ENCODE measurements at places on chromosomes 5 and 9.

DNA sequence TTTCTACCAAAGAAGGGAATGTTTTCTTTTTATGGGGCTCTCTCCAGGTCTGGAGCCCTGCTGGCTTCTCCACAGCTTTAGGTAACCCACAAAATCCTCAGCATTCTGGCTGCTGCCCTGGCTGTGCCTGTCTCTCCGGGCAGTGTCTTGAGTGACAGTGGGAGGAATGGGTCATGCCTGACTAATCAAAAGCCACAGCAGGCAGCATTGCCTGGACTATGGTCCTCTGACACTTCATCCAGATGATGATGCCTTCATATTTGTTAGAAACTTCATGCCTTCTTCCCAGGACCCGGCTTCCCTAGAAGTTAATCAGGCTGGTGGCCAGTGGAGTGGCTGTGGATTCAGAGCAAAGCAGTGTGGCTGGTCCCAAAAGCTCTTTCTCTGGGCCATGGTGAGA, 32.2 kb upstream of the TGFBI start:
- DNase-seq: no peak

GRCh38 chr9:136444102-136444501, 4.5 kb upstream of the INPP5E start:
- no peak for DNase-seq

DNA sequence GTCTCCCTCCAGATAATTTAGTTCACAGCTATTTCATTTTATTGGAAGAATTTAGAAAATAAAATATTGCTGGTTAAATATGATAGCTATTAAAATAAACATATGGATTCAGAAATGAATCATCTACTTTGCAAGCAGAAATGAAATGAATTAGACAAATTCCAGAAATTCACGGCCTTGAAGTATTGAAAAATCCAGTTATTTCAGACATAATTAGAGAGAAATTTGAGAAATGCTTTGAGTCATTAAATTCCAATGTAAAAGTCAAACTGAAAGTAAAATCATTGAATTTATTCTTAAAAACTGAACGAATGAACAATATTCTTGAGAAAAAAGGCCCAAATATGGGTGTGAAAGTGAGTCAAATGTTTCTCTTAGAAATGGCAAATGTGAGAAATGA, 632.6 kb upstream of the EDIL3 start:
- DNase-seq: no peak

GRCh38 chr9:133995012-133995896, 3.1 kb upstream of the VAV2 start:
- DNase-seq: no peak

GRCh38 chr9:137660144-137660543, 41.3 kb downstream of the EHMT1 start:
- DNase-seq: no peak

DNA sequence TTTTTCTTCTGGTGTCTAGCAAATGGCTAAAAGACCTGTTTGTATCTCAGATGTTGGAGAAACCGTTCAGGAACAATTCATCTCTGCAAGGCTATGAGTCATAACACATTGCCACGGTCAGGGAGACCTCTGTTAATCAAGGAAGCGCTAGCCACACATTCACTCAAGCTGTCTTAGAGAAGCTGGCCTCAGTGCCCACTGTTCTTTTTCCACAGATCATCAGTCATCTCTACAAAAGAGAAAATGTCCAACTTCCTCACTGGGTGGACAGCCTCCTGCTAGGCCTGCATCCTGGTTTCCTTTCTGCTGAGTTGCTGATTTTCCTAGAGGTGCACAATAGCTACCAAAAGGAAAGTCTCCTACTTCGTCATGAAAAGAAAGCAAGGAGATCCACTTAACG, 360.5 kb downstream of the BNC2 start:
- no peak for DNase-seq

DNA sequence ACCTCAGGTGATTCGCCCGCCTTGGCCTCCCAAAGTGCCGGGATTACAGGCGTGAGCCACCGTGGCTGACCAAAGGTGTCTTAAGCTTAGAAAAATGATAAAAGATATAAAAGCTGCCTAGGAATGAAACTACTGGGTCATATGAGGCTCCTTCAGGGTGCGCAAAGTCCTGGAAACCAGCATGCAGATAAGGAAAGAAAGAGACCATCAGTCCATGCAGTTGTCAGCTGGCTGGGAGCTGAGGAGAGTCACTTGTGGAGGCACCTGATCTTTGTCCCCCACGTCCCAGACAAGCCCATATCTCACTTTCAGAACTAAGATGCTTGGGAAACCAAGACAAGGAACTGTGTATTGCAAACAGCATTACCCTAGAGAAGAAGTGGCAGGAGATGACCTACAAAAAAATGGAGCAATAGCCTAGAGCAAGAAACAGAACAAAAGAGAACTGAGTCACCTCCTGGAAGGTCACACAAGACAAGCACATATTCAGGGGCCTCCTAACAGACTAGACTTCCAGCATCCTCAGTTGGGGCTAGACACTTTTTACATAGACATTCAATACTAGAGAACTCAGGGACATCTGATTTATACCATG, 2.8 kb upstream of the CCDC125 start:
- DNase-seq: no peak

- DNase-seq: no peak
Observed at GRCh38 chr9:124911766-124912165, 29.1 kb downstream of the GOLGA1 start.

- DNase-seq: no peak
Observed at GRCh38 chr9:78368236-78368635, 71.3 kb downstream of the PSAT1 start.

- no peak for DNase-seq
Observed at GRCh38 chr5:95731571-95732554, 727 bp downstream of the RHOBTB3 start.

DNA sequence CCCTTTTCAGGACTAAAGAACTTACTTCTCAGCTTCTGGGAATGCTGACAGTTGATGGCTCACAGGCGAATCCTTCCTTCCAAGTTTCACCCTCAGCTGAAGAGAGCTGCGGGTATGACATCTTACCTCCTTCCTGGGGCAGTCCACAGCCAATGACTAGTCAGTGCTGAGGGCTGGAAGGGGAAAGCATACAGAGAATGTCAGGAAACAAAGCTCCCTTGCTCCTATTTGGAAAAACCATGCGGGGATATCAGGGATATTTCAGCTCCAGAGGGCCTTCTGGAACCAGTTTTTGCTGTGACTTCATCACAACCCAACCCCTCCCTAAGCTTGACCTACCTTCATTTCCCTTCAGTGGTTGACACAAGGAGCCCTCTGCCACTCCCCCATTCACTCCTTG, 15.7 kb downstream of the FTMT start:
- no peak for DNase-seq

DNA sequence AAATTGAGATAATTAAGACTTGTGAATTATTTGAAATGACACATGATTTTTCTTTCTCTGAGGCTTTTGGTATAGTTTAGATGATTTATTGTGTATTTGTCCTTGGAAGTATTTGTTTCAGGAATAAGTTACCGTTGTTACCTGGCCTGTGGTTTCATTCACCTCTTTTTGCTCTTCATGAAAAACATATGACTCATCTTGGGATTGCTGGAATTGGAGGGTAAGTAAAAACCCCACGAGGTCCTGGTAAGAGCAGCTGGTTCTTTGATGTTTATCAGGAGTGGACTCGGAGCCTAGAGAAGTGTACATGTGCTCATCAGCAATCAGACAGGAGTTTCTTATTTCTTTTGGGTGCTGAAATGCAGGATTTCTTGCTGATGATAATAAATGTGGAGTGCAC, 275.3 kb downstream of the PSAT1 start:
- DNase-seq: no peak

- DNase-seq: no peak
Observed at GRCh38 chr5:107557051-107557658, 113.6 kb downstream of the EFNA5 start.

DNA sequence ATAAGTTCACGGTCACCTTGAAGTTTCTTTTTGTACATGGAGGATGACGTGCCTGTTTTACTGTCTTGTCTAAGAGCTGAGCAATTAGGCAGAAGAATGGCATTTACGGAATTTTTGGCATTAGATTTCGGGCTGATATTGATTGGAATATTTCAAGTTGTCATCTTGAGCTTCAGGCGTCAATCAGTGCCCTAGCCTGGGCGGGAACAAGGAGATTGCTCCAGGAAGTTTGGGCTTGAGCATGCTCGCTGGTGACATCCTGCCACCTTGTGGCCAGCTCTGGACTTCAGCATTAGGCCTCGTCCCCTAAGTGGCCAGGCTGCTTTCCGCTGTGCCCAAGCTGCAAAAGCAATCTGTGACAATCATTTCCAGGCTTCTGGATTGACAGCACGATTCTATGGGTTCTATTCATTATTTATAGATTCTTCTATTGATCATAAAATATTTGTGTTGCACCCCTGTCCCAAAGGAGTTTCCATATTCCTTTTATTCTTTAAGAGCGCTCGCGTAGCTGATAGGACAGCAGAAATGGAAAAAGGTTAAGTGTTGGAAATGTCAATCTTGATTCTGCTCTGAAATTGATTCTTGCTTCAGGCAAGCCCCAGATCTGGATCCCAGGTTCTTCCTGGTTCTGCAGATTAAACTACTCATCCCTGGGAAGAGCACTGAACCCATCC, 79.3 kb downstream of the SLC28A3 start:
- peak; percentile 76 for DNase-seq

DNA sequence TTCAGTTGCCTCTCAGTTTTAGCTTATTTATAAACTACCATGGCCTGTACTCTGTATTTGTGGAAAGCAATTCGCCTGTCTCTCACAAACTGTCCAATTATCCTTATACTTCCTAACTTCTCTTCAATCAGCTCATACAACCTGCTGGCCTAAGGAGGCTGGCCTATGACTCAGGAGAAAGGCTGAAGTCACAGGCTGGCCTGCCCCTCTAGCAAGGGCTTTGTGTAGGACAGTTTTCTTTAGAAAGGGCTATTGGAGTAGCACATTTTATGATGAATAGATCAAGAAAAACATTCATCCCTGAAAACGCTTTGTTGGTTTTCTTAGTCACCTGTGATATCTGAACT, 988.7 kb upstream of the ARRDC3 start:
- no peak for DNase-seq

DNA sequence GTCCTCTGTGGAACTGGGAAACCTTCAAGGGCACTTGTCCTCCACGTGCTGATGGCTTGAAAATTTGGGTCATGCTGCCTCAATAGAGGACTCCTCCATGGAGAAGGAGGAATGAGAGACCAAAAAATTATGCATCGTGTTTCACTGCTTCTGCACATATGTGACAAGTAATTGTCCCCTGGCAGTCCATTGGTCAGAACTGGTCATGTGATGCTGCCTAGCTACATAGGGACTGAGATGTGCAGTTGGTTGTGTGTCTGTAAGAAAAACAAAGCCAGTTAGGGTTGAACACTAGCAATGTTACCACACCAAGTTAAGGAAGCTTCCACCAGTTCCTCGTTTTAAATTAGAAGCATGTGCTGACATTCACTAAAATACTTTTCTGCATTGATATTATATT, 201.9 kb upstream of the ANKH start:
- no peak for DNase-seq

- DNase-seq: no peak
Observed at GRCh38 chr5:163561339-163561738, 55.9 kb downstream of the MAT2B start.

DNA sequence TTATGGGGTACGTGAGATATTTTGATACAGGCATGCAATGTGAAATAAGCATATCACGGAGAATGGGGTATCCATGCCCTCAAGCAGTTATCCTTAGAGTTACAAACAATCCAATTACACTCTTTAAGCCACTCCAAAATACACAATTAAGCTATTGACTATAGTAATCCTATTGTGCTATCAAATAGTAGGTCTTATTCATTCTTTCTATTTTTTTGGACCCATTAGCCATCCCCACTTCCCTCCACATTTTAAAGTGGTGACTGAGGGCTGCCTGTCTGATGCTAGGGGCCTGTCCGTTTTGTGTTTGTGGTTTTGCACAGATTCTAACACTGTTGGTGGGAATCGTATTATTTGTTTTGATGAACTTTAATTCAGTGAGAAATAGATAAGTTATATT, 129.7 kb upstream of the DHFR start:
- DNase-seq: no peak

- no peak for DNase-seq
Observed at GRCh38 chr9:127905004-127905728, 5.8 kb upstream of the ST6GALNAC6 start.

GRCh38 chr9:37339923-37340322, 82.6 kb upstream of the GRHPR start:
- DNase-seq: no peak

DNA sequence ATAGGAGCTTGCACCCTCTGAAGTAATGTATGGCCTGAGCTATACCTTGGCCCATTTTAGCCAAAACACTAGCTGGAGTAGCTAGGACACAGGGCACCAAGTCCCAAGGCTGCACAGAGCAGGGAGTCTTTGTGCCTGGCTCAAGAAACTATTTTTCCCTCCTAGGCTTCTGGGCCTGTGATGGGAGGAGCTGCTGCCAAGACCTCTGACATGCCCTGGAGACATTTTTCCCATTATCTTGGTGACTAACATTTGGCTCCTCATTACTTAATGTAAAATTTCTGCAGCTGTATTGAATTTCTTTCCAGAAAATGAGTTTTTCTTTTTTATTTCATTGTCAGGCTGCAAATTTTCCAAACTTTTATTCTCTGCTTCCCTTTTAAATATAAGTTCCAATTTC, 1099.2 kb downstream of the CDH18 start:
- DNase-seq: no peak

GRCh38 chr5:172441262-172441751, 13.0 kb downstream of the SH3PXD2B start:
- no peak for DNase-seq

GRCh38 chr9:137949260-137949659, 71.7 kb downstream of the CACNA1B start:
- DNase-seq: no peak

DNA sequence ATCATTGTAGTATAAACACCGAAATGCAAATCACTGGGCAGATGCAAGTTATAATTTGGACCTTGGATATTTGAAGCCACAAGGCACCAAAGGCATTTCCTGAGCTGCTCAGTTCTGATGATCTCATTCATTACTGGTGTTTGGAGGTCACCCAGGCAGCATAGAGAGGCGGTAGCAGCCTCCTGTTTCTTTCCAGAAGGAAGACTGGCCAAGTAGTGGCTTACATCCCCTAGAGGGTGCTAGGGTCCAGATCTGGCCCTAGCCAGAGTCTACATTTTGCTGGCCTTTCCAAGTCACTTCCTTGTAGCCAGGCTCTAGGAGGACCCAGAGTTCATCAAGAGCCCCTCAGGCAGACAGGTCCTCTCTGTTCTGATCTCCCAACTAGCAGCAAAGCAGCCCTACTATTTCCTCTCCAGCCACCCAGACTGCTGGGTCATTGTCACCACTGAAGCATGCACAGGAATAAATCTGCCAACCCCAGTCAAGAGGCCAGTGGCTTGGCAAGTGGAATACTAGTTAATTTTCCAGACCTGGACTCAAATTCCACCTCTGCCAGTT, 33.4 kb upstream of the TTC1 start:
- no peak for DNase-seq

GRCh38 chr9:14661421-14662059, 31.7 kb downstream of the ZDHHC21 start:
- no peak for DNase-seq

- DNase-seq: no peak
Observed at GRCh38 chr5:21581508-21581907, 1271.6 kb downstream of the CDH12 start.

GRCh38 chr5:56251918-56252553, 18.9 kb upstream of the ANKRD55 start:
- no peak for DNase-seq

- no peak for DNase-seq
Observed at GRCh38 chr5:138790684-138791083, 37.5 kb downstream of the CTNNA1 start.

GRCh38 chr5:67752357-67752708, 463.2 kb upstream of the PIK3R1 start:
- DNase-seq: no peak
